ENCODE measurements at places on chromosomes 1 and 21. TPM values are rescaled to one million over a fixed set of nuclear protein-coding genes. Genes with fewer than 3 reads are reported as not detected.

Gene DCDC2B
- total RNA-seq: 0.22 TPM

Gene PERM1
- total RNA-seq: not detected

Gene EPHA10
- not detected for total RNA-seq

Gene PRDM16
- not detected for total RNA-seq

Gene CD84
- total RNA-seq: 83.4 TPM

Gene SH3BGR
- 3.5 TPM for total RNA-seq

Gene KIF26B
- total RNA-seq: 0.16 TPM

Gene PDC
- total RNA-seq: not detected

- DNase-seq: no peak
These were observed 37.2 kb downstream of the ADSS2 start for GRCh38 chr1:244414543-244414942.

GRCh38 chr1:168407832-168408538, 127.3 kb downstream of the TBX19 start:
- DNase-seq: no peak

- no peak for DNase-seq
These were observed 146.3 kb downstream of the NRIP1 start for GRCh38 chr21:14918527-14918926.

- DNase-seq: no peak
These were observed 160.8 kb downstream of the VAV3 start for GRCh38 chr1:107804134-107804533.

DNA sequence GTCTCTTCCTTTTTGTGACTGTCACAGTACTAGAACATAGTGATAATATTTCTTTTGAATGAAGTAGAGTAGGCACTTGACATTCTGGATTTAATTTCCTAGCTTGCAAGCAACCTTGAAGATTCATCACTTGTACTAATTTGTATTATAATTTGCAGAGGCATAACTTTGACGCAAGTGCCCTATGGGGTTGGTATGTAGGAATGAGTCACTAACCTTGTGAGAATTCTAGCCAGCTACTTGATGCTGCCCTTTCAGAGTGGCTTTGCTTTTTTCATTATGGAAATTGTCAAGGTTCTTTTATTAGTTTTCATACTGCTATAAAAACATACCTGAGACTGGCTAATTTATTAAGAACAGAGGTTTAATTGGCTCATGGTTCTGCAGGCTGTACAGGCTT, 13.7 kb upstream of the DPH5 start:
- no peak for DNase-seq

DNA sequence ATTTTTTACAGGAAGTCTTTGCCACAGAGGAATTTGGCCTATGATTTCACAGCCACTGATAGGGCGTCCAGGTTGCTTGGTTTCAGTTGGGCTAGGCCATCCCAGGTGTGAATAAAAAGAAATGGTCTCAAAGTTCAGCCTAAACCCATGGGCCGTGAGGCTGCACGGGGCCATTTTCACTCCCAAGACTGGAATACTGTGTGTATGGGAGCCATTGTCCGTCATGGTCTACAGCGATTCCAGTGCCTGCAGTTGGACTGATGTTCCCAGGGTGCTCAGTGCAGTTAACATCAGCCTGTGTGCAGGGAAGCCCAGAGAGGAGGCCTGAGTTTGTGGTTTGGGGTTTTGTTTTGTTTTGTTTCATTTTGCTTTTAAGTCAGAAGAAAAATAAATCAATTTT, 133.2 kb downstream of the ADSS2 start:
- DNase-seq: no peak

- no peak for DNase-seq
These were observed 827 bp upstream of the URB1 start for GRCh38 chr21:32393677-32394001.

DNA sequence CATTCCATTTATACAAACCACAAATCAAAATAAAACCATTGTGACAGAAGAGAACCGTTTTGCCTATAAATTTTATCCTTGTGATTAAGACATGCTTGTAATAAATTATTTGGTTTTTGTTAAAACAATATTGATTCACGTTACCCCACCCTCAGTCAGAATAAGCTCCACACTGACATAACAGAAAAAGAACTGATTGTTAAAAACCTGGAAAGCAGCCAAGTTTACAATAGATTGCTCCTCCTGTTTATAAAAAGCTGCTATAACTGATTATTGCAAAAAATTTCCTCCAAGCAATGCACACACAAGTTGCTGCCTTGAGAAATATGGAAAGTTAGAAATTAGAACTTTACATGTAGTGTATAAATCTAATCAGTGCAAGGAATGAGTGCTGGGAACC, 263.5 kb downstream of the SETD4 start:
- DNase-seq: no peak

GRCh38 chr1:163807331-163808049, 485.7 kb downstream of the NUF2 start:
- DNase-seq: no peak

DNA sequence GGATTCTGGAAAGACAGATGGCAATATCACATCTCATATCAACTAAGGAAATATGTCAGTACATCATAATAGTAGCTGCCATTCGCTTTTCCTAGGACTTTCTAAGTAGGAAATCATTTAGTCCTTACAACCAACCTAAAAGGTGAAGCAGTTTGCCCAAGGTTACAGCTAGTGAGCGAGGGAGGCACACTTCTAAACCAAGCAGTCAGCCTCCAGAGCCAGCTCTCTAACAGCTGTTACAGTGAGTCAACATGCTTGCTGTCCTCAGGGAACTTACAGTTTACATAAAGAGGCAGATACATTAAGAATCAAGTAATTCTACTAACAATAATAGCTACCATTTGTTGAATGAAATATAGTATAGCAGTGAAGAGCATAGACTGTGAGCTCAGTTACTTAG, 57.1 kb downstream of the GIPC2 start:
- no peak for DNase-seq

DNA sequence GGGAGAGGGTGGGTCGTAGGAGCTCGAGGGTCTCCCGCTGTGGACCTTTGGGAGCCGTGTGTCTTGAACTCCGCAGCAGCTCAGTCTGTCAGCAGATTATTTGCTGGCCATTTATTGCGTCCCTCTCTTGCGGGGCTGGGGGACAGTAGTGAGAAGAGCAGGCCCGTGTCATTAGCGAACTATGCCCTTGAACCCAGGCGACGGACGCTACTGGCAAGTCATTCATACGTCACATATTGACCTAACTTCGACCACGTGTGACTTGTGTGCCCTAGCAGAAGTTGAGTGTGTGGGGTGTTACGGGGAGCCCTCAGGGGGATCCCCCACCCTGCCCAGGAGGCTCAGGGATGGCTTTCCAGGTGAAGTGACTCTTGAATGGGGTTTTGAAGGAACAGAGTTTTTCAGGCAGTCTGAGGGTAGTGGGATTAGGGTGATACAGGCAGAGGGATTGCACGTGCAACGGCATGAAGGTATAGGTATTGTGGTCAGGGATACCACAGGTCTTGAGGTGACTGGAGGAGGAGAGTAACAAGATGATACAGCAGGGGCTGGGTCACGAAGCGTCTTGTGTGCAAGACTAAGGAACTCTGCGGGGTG, 13.0 kb downstream of the RCC1 start:
- DNase-seq: no peak

GRCh38 chr1:155976913-155977689, 1.2 kb downstream of the ARHGEF2 start:
- no peak for DNase-seq

DNA sequence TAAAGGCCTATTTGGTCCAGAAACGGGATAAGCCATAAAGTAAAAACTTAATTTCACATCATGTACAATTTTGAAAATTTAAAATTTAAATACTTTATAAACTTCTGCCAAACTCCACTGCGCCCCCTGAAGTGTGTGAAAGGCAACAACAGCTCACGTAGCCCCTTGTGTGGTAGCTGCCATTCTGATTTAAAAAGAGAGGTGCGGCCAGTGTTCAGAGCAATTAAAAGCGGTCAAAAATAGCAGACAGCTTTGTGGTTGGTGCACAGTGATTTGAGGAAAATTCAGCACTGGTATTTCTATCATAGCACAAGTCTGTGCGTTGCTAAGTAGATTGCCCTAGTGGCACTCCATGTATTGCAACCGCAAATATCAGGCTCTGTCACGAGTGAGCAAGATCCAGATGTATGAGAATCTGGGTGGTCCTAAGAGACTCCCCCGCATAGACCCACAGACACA, 122.5 kb downstream of the ATG4C start:
- DNase-seq: no peak

GRCh38 chr1:148160048-148160342, 7.9 kb upstream of the NBPF11 start:
- no peak for DNase-seq

DNA sequence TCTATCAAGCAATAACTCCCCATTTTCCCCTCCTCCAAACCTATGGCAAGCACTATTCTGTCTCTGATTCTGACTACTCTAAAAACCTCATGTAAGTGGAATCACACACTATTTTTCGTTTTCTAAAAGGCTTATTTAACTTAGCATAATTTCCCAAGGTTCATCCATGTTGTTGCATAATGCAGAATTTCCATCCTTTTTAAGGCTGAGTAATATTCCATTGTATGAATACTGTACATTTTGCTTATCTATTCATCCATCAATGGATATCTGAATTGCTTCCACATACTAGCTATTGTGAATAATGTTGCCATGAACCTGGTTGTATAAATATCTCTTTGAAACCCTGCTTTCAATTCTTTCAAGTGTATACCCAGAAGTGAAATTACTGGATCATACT, 48.2 kb downstream of the TUT4 start:
- DNase-seq: no peak

DNA sequence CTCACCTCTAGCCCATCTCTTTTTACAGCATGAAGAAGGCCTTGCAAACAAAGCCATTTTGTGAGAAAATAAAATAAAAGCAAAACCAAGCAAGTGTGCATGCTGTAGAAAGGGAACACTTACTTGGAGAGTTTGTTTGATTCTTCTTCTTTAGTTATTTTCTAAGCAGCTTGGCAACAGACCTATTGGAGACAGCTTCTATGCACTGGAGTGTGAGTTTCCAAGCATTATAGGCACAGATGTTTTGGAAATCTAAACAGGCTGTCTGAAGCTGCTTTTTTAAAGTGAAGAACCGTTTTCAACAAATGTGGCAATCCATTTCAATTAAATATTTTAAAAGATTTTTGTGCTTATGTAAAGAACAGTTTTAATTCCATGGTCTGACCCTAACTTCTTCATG, 76.6 kb downstream of the NGF start:
- DNase-seq: no peak

DNA sequence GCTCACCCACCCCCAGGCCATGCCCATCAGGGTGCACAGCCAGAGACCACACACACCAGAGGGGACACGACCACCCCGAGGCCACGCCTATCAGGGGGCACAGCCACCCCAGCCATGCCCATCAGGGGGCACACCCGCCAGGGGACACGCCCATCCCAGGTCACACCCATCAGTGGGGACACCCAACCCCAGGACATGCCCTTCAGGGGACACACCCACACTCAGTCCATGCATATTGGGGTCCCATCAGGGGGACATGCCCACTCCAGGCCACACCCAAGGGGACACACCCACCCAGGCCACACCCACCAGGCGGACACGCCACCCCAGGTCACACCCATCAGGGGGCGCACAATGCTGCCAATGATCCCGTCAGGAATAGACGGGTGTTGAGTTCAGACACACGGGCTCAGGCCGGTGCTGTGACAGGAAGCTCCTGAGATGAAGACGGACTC, 20.7 kb downstream of the MCM3AP start:
- DNase-seq: no peak

DNA sequence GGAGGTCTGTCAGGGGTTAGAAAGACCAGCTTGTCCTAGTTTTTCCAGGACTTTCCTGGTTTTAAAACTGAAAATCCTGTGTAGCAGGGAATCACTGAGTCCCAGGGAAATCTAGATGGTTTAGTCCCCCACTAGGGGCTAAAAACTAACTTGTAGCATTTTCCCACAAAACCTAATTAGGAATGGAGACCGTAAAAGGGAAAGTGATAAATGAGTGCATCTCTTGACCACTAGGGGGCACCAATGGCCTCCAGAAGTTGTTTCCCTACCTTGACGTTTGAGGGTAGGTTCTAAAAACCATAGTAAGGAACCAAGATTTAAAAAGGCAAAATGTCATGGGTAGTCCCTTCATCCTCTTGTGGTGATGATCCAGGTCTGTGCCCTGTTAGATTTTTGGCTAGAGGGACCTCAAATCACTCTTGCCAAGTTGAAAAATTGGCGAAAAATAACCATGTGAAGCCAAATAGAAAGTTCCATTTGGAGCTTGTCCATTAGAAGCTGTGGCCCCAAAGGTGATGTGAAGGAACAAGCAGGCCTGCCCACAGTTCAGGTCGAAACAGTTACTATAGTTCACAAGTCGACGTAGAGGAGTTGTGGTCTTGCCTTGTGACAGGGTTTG, 24.5 kb downstream of the CLIC6 start:
- DNase-seq: peak; percentile 43

- DNase-seq: no peak
These were observed 94.1 kb upstream of the PDE4B start for GRCh38 chr1:65698590-65698989.

- DNase-seq: no peak
These were observed 904 bp upstream of the RPL22 start for GRCh38 chr1:6200188-6200809.

DNA sequence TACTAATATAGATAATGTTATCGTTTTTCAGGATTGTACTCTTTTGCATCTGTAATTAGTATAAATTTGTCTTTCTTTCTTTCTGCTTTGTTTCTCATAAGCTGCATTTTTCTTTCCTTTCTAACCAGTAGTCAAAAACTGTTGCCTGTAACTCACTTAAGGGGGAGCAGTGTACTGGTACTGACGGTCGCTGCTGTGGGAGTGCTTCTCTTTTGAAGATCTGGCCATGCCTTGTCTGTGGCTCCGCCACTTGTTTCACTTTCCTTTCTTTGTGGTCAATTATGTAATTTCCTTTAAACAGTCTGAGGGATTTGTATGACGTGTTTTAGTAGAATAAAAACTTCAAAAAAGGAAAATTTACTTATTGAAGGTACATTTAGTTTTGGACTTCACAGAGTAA, 37.0 kb downstream of the MIA3 start:
- peak; percentile 75 for DNase-seq

DNA sequence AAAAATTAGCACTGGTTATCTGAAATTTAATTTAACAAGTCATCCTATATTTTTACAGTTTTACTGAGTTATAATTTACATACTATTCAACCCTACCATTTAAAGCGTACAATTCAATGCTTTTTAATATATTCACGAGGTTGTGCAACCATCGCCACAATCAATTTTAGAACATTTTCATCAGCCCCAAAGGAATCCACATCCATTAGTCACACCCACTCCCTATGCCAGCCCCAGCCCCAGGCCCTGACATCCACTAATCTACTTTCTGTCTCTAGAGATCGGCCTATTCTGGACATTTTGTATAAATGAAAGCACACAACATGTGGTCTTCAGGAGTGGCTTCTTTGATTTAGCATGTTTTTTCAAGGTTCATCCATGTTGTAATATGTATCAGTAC, 134.7 kb downstream of the PSMG1 start:
- no peak for DNase-seq
